ENCODE measurements at places on chromosomes 2 and 18.

- no peak for DNase-seq
These were observed 19.0 kb downstream of the AQP12B start for GRCh38 chr2:240663546-240664190.

GRCh38 chr2:72920318-72921087 is 3.2 kb downstream of the EMX1 start:
- no peak for DNase-seq

DNA sequence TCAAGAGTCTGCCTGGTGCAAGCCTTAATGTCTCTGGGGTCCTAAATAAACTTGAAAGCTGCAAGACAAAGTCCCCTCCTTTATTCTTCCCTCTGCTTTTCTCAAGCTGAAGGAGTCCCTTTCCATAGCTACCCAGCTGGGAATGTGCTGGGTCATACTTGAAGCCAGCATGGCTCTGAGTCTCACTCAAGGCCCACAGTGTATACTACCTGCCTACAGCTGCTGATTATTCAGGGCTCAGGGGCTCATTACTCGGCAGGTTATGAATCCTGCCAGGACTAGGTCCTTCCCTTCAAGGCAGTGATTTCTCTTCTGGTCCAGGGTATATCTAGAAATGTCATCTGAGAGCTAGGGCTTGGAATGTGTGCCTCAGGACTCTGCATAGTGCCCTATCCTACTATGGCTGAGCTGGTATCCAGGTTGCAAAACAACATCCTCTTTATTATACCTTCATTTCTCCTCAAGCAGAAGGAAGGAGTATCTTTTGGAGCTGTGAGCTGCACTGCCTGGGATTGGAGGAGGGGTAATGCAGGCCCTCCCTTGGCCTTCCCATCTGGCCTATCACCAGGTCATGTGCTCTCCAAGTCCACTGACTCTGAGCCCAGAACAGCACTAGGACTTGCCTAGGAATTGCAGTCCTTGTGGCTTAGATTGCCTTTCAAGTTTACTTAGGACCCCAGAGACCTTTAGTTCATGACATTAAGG is 22.3 kb downstream of the IL1RN start:
- DNase-seq = no peak

DNA sequence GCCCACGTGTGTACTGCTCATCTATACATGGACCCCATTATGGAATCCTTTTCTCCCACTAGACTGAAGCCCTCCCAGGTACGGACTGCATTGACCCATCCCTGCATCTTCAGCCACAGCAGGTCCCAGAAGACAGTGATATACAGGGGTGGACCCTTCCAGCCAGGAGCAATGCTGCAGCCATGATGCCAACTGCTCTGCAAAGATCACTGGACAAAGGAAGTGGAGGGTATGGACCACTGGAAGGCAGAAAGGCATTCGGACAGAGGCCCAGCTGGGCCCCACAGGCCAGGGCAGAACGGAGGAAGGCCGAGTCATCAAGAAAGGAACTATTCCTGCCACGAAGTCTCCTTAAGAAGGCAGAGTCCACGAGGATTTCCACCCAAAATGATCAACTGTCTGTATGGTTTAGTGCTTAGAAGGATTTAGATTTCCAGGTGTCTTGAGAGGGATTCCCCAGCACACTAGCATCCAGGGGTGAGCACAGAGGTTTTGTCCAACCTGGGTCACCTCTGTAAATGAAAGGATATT is 93.4 kb downstream of the TWIST2 start:
- no peak for DNase-seq

Data from kidney (tissue), 22 donors.